Activated T-cell treated with anti-CD3 and anti-CD28 coated beads, Interleukin-2, amount 50 U/mL, for 24 hours (primary cell): ENCODE measurements at places on chromosomes 12 and 14.
A peak's percentile ranks its signal among the peaks of the same experiment; 100 is the strongest.

DNA sequence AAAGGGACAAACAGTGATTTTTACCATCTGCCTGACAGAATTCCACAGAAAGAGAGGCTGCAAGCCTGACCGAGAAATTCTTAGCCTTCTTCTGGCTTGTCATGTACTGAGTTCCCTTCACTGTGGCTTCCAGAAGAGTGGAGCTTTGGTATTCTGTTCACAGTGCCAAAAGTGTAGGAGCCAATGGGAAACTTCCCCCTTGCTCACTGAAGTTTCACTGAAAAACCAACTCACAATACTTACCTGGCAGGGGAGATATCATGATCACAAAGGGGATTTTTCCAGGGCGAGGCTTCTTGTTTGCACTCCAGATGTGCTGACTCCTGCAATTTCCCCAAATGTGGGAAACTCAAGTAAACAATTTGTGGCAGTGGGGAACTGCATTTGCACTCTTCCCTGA lies 31.7 kb upstream of the MMP19 start:
- DNase-seq: no peak

GRCh38 chr12:54601841-54602240 lies 13.4 kb upstream of the PPP1R1A start:
- no peak for DNase-seq

GRCh38 chr14:63854330-63854729 lies 1.5 kb downstream of the SYNE2 start:
- DNase-seq: no peak

DNA sequence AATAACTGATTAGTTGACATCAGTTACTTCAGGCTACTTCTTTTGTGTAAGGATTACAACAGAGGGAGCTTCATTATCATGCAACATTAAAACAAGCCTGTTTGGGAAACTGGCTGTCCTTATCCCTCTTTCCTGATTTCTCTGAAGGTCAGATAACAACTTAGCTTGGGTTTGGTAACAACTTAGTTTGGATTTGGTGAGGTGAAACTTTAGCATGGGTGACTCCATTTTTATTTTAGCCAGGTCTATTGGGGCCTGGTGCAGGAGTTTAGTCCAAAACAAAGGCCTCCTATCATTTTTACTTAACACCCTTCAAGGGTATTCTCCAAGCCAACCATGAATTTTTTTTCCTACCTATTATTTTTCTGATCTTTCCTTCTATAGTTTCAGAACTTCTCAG lies 1.1 kb upstream of the ZFYVE1 start:
- DNase-seq: no peak

- no peak for DNase-seq
These were observed 48.3 kb upstream of the PLEKHG6 start for GRCh38 chr12:6262211-6262610.

DNA sequence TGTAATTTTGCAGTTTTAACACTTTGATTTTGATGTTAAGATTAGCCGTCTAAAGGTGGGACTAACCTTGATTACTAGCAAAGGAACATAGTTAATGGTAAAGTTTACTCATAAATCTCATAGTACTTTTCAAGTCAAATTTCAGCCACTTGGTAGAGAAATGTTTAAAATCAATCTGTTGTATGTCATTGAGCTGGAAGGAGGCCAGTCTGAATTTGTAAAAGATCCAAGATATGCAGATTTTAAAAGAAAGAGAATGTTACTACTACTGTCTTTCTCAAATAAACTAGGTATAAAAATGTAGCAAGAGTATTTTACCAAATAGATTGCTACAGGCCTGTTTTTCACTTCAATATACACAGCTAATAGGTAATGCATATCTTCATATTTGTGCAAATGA lies 600.8 kb upstream of the SEL1L start:
- DNase-seq: no peak

GRCh38 chr12:110966081-110966760 lies 45.8 kb upstream of the MYL2 start:
- no peak for DNase-seq

DNA sequence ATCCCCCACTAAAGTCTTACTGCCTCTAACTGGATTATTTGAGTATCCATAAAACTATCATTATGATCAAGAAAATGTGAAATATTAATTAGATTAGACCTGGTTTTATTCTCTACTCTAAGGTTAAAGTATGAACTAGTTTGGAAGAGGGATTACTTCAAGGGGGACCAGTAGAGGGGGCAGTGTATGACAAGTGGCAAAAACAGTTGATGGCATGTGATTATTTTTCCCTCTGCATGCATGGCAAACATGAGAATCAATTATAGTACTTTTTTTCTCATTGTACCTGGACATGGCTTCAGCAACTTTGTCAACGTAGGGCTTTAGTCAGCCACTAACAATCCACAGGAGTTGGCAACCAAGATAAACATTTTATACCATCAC lies 145.0 kb upstream of the SLC38A2 start:
- DNase-seq: no peak

DNA sequence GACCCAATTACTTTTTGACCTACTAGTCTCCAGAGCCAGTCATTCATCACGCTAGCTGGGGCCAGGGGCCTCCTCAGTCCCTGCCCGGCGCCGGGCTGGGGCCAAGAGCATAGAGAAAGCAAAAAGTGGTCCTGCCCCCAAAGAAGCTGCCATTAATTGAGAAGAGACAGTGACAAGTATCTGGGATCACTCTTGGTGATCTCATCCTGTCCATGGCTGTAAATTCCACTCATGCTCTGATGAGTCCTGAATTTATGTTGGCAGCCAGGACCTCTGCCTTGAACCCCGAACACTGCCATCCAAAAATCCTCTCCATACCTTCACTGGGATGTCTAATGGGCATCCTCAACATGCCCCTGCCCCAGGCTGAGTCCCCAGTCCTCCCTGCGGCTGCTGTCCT lies 34.4 kb upstream of the DLK1 start:
- no peak for DNase-seq

- DNase-seq: no peak
These were observed 11.5 kb upstream of the IL22 start for GRCh38 chr12:68264857-68265256.

GRCh38 chr14:70616646-70617045 lies 16.2 kb upstream of the MED6 start:
- no peak for DNase-seq

- no peak for DNase-seq
These were observed 17.0 kb downstream of the EAPP start for GRCh38 chr14:34522496-34522895.

GRCh38 chr12:4286771-4287317 lies 13.3 kb downstream of the CCND2 start:
- DNase-seq: peak; percentile 35

- DNase-seq: no peak
These were observed 299.3 kb upstream of the STXBP6 start for GRCh38 chr14:25349269-25349668.

DNA sequence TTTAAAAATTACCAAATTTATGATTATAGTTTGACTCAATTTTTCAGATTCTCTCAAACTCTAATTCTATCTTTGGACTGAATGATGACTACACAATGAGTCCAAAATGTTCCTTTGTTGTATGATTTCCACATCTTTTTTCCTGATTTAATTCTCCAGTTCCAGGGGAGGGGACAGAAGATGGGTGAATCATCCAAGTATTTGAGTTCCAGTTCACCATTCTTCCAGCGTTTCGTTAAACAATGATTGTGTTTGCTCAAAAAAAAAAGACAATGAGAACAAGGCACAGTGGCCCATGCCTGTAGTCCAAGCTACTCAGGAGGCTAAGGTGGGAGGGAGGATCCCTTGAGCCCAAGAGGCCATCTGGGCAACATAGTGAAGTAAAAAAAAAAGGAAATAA lies 23.8 kb downstream of the BAZ1A start:
- no peak for DNase-seq

DNA sequence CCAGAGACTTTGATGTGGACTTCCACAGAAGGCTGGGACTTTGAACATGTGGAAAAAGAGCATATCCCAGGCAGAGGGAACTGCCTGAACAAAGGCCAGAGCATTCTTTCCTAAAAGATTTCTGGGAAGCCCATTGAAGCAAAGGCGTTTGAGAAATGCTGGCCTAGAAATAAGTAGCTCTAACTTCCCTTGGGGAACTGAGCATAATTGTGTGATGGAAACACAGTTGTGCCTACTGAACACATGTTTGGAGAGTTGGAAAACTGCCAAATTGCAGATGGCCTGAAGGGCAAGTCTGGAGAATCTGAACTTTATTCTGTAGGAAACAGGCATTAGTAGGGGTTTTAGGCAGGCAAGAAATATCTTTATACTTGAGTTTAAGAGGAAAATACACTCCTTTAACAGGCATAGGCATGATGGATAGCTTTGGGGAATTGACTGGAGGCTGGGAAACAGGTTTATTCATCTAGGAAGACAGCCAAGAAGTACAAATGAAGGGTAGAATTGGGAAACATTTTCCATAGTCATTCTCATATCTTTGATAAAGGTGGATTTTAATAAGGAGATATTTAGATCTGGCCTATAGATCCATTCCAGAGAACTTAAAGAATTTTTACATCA lies 134.1 kb downstream of the TPH2 start:
- no peak for DNase-seq

DNA sequence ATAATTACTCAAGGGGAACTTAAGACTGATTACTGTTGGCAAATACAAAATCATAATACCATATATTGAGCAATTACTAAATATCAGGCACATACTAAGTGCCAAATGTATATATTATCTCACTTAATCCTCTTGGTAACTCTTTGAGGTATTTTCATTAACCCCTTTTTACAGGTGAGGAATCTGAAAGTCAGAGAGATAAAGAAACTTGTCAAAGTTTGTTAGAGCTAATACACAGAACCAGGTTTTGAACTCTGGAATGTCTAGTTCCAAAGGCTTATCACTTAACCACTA lies 80.3 kb downstream of the LLPH start:
- no peak for DNase-seq

DNA sequence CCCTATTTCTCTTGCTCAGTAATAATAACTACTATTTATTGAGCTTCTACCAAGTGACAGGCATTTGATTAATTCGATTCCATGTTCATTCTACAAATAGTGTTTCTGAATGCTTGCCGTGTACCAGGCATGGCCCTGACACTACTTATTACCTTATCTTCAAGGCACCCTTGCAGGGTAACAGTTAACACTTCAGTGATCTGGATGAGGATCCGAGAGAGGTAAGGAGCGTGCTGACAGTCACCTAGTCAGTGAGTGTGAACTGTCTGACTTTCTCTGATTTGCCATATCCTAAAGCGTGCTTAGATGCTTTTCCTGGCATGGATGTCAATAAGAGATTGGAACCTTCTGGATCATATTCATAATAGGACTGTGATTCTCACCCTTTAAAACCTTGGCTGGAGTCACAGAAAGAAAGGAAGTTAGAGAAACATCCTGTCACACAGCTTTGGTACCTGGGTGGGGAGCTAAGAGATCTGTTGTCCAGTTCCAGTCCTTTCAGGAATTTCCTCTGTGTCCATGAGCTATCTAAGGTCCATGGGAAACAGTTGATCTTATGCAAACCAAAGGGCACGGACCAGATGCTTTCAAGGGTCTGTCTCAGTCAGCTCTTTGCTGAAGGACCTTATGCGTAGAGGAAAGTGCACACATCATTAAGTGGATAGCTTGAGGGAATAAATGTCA lies 54.8 kb downstream of the PPFIBP1 start:
- no peak for DNase-seq
